ENCODE measurements at places on chromosomes 2 and 18.

DNA sequence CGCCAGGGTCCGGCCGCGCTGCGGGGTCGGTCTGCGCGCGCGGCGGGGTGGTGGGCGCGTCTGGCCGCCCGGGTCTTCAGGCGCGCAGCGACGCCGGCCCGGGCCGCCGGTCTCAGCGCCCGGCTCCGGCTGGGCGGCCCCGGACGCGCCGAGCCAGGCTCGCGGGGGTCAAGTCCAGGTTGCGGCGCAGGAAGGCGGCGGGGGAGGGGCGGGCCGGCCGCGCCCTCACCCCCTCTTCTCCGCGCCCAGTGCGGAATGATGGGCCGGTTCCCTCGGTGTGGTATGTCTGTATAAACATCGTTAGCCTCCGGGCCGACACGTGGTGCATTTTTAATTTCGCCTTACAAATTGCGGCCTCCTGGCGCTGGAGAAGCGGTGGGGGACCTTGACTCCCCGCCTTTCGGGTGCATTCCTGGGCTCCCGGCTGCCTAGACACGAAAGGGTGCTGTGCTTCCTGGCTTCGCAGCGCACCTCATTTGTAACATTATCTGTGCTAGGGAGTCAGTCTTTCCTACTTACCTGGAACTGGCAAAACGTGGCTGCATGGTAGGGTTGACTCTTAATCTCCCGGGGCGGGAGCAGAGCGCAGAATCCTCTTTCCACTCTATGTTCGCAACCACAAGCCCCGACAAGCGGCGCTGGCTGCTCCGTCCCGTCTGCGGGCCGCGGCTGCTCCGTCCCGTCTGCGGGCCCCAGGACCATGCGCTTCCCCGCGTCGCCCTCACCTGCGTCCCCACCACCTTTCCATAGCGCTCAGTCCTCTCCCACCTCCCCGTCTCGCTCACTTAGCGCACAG, 69.0 kb downstream of the CTAGE1 start:
- no peak for DNase-seq

DNA sequence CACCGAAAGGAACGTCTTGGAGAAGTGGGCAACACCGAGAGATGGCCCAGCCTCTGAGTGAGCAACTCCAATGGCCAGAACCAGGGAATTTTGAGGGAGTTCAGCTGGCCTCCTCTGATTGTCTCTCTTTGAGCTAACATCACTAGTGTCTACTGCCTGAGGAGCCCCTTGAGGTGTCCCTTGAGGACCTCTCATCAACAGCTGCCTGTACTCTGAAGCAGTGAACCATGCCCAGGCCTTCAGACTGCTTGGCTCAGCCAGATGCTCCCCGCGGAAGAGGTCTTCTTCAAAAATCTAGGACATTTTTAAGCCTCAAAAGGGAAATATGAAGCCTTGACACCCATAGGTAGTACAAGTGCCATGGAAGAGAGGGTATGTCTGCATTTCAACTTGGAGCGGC, 430.4 kb downstream of the TXNL1 start:
- no peak for DNase-seq

- DNase-seq = no peak
Measured at GRCh38 chr2:96618596-96619283, 19.4 kb downstream of the KANSL3 start.

GRCh38 chr2:201448701-201449100, 2.6 kb downstream of the TRAK2 start:
- no peak for DNase-seq

All from hindlimb muscle (tissue), 1 donor.